Caudate nucleus (tissue), 63 donors: ENCODE measurements at places on chromosomes 3 and 15.

- no peak for DNase-seq
Measured at GRCh38 chr3:50653937-50654595, 20.7 kb upstream of the DOCK3 start.

DNA sequence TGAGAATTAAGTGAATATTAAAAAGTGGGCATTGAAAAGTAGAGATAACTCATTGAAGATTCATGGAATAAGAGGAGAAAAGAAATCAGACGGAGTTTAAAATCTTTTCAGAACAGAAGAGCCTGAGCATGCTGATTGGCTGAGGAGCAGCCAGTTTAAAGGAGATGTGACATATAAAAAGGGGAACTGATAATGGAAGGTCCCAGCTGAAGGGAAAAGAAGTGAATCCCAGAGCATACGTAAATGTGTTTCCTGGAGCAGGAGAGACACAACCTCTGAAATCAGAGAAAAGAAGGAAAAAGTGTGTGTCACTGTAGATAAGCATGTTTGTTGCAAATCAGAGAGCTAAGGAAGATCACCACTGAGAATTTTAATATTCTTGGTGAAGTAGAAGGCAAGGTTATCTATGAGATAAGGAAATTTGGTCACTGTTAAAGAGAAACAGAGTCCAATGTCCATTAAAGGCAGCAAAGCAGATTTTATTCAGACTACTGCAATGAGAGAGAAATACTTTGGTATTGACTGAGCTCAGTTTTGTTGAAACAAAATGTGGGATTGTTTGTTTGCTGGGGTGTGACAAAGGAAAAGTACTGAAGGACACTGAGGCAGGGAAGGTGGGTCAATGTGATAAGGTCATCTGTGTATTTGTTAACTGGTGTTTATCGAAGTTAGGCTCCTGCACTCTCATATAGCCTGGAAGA is 84.6 kb upstream of the WDR72 start:
- no peak for DNase-seq

GRCh38 chr3:51940648-51941462 is 849 bp downstream of the RRP9 start:
- DNase-seq = no peak

- no peak for DNase-seq
Measured at GRCh38 chr3:158249183-158249582, 139.3 kb downstream of the RSRC1 start.

DNA sequence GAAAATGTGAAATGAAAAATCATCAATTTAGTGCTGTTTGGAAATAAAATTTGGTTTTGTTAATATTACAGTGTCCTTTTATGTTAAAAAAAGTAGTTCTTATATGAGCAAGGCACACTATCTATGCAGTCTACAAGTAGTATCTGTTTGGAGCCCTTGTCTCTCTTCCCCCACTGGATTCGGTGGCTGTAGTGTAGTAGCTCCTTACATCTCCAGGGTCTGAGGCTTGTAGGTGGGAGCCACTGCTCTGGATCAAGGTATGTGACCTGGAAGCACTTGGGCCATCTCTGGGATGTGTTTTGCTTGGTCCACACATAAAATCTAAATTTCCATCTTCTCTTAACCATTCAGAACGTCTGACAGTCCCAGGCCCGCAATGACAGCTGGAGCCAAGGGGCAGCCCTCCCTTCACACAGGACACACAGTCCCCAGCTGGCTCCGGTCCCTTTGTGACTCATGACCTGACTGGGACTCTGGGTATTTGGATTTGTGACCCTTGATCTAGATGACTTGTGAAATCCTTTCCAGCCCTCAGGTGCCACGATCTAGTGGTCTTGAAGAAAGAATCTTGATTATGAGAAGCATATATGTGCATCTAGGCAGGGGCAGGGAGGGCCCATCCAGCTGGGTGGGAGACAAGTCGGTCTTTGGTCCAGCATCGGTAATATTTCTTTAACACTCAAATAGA is 80.0 kb downstream of the USP13 start:
- DNase-seq = no peak

GRCh38 chr15:91944331-91944730 is 90.8 kb downstream of the SLCO3A1 start:
- no peak for DNase-seq

DNA sequence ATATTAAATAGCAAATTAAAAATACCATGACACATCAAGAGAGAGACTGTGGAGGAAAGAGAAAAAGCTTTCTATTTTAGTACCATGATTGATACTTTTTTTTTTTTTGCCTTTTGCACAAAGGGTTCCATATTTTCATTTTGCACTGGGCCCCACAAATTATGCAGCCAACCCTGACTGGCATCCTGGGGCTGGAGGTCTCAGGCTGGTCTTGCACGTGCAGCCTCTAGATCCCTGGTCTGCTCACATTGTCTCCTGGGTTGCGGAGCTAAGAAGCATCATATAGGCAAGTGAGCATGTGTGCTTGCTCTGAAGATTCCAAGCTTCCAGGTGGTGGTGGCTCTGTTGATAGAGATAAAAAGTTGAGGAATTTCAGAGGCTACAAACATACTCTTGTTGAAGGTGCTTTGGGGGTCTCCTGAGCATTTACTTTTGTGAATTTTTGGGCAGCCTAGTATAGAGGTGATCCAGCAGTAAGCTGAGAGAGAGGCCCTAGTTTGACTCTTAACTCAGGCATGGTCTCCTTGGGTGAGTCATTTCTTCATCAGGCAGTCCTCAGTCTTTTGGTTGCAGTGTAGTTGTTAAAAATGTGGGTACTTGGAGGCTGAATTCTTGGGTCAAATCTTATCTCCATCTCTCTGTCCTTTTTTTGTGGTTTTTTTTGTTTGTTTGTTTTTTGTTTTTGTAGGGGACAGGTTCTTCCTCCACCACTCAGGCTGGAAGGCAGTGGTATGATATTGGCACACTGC is 31.3 kb downstream of the SMAD3 start:
- DNase-seq = no peak

DNA sequence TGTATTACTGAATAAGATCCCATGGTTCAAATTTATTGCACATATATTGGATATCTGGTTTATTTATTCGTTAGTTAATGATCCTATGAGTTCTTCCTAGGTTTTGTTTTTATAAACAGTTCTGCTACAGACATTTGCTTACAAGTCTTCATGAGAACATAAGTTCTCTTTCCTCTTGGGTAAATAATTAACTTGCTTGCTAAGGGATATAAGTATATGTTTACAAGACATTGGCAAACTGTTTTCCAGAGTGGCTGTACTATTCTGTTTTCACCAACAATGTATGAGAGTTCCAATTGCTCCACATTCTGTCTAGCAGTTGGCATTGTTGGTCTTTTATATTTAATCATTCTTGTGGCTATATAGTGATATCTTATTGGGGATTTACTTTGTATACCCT is 341.8 kb upstream of the GBE1 start:
- no peak for DNase-seq

DNA sequence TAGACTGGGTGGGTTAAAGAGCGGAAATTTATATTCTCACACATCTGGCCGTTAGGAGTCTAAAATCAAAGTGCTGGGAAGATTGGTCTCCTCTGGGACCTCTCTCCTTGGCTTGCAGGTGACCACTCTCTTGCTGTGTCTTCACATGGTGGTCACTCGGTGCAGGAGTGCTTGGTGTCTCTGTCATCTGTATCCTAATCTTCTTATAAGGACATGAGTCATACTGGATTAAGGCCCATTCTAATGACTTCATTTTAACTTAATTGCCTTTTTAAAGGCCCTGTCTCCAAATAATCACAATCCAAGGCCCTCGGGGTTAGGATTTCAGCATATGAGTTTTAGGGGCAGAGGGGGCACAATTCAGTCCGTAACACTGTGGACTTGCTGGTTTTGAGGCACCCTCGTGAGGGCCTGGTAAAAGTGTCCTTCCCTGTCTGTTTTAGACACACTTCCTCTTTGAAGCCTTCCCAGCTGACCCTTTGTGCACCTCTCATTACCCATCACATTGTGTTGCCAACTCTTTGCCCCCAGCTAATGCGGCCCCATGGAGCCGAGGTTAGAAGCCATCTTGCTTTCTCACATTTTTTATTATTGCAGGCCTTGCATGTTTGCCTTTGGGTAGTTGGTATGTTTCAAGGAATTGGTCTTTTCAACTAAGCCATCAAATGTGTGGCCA is 3.2 kb downstream of the XYLB start:
- DNase-seq = no peak

DNA sequence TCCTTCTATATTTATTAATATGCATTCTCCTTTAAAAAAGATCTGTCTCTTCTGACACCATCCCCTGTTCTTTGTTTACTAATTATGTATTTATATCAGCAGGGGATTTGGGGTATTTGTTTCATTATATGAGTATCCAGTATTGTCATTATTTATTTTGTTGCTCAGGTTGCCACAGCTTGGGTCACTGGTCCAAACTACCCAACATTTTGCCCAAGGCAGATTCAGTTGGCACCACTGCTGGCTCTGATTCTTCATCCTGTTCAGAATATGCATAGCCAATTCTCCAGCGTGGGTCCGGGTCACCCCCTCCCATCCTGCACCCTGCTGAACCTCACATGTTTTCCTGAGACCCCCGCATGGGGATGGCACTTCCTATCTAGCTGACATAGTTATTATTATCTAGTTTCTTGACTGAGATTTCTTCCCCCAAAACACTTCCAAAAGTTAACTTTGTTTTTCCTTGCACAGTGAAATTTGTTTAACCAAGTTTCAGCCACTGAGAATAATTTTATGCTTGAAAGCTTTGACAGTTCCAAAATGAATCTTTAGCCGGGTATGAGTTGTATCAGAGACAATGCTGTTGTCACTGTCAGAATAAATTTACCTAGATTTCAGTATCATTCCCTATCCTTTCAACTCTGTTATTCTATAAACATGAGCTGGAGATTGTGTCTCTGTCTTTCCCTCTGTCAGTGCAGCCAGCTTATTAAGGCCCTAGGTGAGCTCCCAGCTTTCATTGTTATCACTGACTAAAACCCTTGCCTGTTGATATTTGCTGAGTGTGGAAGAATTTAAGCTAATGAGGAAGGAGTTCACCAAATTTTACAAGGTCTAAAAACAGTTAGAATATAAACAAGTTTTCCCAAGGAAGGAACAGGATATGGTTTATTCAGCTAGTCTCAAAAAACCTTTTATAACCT is 70.3 kb downstream of the TGFBR2 start:
- DNase-seq = no peak

DNA sequence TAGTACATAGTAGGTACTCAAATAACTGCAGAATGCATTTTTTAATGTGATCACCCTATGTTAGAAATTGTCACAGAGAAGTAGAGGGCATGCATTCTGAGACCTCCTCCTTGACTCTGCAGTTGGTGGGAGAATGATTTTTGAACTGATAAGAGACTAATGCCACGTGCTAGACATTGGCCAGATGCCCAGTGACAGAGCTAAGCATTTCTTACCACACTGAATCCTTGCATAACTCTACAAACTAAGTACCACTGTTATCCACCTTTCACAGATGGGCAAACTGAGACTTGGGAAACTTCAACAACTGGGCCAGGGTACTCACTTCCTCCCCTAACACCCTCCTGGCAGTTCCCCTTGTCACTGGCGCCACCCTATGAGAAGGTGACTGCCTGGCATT is 33.5 kb upstream of the SPATA12 start:
- DNase-seq = no peak

DNA sequence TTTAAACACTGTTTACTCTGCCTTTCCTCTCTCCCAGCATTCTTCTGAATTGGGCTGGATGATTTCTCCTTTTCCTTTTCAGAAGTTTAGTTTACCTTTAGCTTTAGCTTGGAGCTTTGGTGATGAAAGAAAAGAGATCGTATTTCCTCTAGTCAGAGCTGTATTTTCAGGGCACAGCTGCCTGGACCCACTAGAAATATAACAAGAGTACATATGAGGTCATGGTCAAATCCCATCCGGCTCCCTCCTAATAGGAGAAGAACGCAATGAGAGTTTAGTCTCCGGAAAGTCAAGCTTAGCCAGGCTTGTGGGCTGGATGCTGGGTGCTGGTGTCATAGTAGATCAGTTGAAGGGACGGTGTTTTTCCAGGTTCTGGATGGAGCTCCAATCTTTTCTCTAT is 177.1 kb upstream of the PFN2 start:
- no peak for DNase-seq

DNA sequence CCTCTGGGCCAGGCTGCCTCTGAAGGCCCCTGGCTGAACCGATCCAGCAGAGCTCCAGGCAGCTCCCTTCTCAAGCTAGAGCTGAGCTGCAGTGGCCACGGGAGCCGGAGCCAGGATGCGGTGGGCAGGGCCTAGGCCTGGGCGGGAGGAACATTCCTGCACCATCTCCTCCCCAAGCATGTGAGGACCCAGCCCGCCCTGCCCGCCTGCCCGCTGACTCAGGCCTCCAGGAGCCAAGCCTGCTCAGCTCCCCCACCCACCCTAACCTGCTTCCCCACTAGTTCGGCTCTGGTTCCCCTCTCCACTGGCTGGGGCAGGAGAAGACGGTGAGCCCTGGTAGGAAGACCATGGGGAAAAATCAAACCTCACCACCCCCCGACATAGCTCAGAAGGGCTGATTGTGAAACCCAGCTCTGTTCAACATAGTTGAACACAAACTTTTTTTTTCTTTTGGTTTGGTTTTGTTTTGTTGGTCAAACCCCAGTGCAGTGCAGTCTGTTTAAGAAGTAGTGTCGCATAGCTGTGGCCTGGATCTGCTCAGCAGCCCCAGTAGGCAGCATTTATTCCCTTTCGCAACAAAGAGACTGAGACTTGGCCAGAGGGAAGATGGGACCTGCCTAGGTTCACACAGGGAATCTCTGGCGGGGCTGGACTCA is 13.5 kb downstream of the SNX33 start:
- no peak for DNase-seq

DNA sequence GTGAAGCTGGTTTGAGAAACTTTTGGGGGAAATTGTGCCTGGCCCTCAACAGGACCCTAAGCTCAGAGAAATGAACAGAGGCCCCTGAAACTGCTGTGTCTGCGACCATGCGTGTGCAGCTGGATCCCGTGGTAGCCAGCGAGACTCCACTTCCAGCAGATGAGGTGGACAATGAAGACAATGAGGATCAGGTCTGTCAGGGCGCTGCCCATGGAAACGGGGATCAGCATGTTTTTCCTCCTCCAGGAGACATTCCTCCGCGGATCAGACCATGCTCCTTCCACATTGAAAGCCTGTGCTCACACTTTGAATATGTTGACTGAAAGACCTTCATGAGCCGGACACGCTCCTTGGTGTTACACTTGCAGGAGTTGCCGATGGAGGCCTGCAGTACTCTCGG is 1439.8 kb upstream of the ALCAM start:
- DNase-seq = no peak

- DNase-seq = no peak
Measured at GRCh38 chr3:34863485-34863884, 775.8 kb upstream of the ARPP21 start.

DNA sequence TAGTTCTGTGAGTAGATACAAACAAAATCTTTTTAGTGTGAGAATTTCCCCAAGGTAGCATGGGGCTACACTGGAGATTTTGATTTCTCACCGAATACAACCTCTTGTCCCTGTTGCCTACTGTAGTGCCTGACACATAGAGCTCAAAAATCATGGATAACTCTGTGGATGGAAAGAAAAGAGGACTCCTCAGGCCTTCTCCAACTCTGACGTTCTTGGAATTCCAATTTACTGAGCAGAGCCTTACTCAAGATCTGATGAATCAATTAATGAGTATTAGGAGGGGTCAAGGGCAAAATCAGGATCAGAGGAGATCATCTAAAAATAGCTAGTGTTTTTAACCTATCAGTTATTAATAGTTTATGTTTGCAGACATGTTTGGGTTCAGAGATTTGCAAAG is 46.7 kb upstream of the PYDC2 start:
- no peak for DNase-seq

- no peak for DNase-seq
Measured at GRCh38 chr3:37324131-37324530, 149.7 kb upstream of the LRRFIP2 start.
